ENCODE measurements at places on chromosomes 4 and X. TPM values are rescaled to one million over a fixed set of nuclear protein-coding genes. Genes with fewer than 3 reads are reported as not detected.

Gene NELFA
- total RNA-seq = 36.8 TPM

GRCh38 chr4:117010671-117011070, 74.7 kb downstream of the TRAM1L1 start:
- DNase-seq = no peak

- no peak for DNase-seq
Observed at GRCh38 chr4:1610791-1611500, 73.2 kb downstream of the FAM53A start.

- no peak for DNase-seq
Observed at GRCh38 chrX:32421266-32421665, 790.1 kb downstream of the DMD start.

GRCh38 chrX:131588995-131589394, 45.1 kb downstream of the OR13H1 start:
- DNase-seq = no peak

Gene SERTM2
- total RNA-seq = not detected

- no peak for DNase-seq
Observed at GRCh38 chr4:116599859-116600258, 485.5 kb downstream of the TRAM1L1 start.

Gene OSTC
- total RNA-seq = 54.9 TPM

Data from esophagus squamous epithelium (tissue), 5 donors.